AML-193 (cell line): ENCODE measurements at places on chromosomes 11 and 22.

GRCh38 chr11:64216879-64217278 is 9.1 kb downstream of the TRPT1 start:
- DNase-seq, result no peak

- DNase-seq, result no peak
These were observed 18.8 kb downstream of the CSNK1E start for GRCh38 chr22:38298312-38299005.

GRCh38 chr11:105829084-105829483 is 193.0 kb downstream of the MSANTD4 start:
- DNase-seq, result no peak

GRCh38 chr22:33927752-33928151 is 7.5 kb upstream of the LARGE1 start:
- no peak for DNase-seq

- DNase-seq, result peak; percentile 35
These were observed 28.8 kb upstream of the MOB2 start for GRCh38 chr11:1515082-1516060.

DNA sequence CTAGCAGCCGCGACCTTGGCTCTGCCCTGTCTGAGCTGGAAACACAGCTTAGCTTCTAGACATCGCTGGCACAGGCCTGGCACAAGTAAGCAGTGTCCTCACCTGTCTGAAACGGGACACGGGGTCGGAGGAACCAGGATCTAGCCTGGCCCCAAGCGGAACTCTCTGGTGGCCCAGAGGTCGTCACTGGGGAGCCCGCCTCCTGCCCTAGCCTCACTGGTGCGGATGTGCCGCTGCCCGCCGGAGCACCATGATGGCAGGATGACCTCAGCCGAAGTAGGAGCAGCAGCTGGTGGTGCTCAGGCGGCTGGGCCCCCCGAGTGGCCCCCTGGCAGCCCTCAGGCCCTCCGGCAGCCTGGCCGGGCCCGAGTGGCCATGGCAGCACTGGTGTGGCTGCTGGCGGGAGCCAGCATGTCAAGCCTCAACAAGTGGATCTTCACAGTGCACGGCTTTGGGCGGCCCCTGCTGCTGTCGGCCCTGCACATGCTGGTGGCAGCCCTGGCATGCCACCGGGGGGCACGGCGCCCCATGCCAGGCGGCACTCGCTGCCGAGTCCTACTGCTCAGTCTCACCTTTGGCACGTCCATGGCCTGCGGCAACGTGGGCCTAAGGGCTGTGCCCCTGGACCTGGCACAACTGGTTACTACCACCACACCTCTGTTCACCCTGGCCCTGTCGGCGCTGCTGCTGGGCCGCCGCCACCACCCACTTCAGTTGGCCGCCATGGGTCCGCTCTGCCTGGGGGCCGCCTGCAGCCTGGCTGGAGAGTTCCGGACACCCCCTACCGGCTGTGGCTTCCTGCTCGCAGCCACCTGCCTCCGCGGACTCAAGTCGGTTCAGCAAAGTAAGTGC is 871 bp downstream of the SLC35E4 start:
- no peak for DNase-seq
